AG04450 (cell line): ENCODE measurements at places on chromosomes 6 and 20. TPM values are rescaled to one million over a fixed set of nuclear protein-coding genes. Genes with fewer than 3 reads are reported as not detected.

- DNase-seq = no peak
These were observed 44.5 kb downstream of the PXDC1 start for GRCh38 chr6:3707024-3707423.

GRCh38 chr6:27582928-27583725 lies 110.2 kb upstream of the ZNF184 start:
- DNase-seq = no peak

- no peak for DNase-seq
These were observed 18.8 kb downstream of the ZFAND3 start for GRCh38 chr6:37838219-37838921.

GRCh38 chr6:145731447-145731846 lies 3.9 kb downstream of the EPM2A start:
- no peak for DNase-seq

DNA sequence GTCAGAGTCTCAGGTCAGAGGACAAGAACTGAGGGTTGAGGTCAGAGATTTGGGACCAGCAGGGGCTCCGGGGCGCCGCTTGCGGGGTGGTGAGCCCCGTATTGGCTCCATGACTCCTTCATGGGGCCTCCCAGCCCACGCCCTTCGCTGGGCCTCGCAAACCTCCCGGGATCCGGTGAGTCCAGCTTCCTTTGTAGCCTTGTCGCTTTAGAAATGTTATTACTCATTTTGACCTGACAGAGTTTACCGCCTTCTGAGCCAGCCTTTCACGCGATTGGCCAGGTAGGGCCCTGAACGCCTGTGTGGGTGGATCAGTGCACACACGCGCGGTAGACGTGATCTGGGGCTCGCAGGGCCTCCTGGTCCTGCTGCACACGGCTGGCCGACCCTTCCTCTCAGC lies 181.1 kb downstream of the ERMARD start:
- DNase-seq = no peak

GRCh38 chr20:32116079-32116521 lies 6.6 kb downstream of the TM9SF4 start:
- no peak for DNase-seq

Gene MAPK13
- polyA plus RNA-seq = 3.8 and 4.0 TPM in 2 replicates
